ENCODE measurements at places on chromosomes 5 and 9.

DNA sequence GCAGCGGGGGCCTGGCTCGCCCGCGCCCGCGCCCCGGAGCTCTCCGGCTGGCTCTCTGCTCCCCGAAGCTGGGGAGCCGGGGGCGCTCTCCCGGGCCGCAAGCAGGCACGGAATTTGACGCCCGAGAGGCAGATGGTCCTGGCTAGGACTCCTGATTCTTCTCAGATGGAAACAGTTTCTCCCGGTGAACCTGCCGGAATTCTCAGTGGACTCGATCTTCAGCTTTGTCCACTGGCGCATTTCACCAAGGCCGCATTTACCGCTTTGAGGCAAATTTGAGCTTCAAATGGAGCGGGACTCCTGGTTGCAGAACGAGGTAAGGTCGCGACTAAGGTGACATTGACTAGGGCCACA lies 305.7 kb upstream of the KCNN2 start:
- DNase-seq: no peak

DNA sequence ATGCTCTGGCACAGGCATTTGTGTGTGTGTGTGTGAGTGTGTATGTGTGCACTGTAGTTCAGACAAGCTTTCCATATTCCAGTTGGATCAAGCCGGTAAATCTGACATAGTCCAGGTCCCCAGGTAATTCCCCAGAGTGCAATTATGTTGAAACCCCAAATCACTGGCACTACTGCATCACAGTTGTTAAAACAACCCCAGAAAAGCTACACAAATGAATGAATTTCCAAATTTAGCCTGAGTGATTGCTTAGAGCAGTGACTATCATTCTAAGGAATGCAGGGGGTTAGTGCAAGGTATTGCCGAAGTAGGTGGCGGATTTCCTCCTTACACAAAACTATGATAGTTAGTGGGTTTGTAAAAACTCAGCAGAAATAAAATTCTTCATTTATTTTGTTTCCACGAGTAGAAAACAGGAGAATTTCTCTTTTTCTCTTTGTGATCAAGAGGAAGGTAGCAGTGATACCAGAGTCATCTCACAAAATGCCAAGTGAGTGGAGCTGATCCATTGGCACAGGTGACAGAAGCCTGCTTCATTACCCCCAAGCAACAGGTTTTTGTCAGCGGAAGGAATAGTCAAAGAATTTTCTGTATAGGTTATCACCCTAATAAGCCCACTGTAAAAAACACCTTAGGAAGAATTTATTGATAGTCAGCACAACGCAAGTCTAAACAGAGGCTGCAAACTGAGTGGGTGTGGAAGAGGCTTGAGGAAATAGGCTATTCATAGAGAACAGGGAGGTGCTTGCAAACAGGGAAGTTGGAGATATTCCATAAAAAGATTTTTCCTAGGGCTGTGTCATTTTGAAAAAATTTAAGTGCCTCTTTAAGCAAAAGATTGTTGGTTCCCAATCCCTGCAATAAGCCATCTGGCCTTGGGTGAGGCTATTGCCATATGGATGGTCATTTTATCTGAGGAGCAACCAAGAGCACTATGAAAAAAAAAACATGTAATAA lies 385.1 kb downstream of the CHSY3 start:
- DNase-seq: no peak

DNA sequence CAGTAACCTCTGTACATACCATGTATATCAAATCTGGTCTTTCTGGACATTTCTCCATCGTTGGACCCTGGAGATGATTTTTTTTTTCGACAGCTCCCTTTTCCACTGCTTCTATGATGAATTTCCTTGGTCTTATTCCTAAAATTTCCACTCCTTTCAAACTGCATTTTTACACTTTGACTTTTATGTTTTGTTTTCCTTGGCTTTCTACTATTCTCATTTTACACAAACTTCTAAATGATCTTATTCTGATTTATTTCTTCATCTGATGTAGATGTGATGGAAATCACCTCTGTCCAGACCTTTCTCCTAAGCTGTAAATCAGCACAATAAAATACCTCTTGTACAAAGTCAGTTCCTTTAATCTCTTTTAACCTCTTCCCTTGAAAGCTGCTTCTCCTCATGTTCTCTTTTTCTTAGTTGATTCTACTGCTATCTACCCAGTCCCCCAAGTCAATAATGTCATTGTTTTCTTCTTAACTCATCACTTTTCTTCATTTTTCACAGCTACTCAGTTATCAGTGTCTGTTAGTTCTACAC lies 48.7 kb upstream of the TUSC1 start:
- DNase-seq: no peak

- DNase-seq: no peak
Measured at GRCh38 chr9:21806644-21807043, 4.2 kb downstream of the MTAP start.

DNA sequence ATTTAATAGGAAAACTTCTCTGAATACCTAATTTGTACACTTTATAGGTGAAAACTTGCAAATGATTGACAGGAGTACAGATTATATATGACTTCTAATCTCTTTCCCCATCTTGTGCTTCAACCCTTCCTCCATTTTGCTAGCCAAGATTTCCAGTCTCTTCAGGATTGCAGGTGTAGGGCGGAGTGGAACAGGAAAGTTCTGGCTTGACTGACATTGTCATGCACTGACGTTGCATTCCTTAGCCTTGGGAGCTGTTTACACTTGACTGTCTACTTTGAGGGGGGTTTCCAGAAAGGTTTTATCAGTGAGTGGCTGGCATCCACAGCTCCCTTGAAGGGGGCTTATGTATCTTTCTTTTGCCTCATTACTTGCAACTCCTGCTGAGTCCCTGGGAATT lies 34.1 kb upstream of the GRIA1 start:
- DNase-seq: no peak

DNA sequence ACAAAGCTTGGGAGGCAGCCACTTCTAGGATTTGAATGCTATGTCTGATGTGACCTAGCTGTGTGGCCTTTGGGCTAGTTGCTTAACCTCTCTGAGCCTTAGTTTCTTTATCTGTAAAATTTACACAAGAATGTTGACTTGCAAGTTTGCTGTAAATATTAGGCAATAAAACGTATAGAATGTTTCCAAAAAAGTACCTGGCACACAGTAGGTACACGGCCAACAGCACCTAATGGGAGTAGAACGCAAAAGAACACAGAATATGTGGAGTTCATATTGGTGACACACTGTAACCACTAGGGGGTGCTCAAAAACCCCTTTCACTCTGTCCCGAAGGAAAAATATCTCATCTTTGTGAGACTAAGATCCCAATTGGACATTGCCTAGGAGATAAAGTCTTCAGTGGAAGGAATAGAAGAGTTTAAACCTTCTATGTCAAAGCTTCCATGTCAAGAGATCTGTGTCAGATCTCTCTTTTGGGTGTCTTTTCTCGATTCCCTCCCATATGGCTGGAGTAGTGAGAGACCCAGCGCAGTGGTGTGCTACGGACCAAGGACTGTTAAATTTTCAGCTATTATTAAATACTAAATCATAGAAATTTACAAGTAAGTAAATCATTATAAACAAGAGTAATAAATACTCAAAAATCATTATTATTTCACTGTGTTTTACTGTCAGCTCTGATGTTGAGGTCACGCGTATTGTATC lies 145.4 kb upstream of the RAD23B start:
- peak; percentile 13 for DNase-seq
